ENCODE measurements at places on chromosomes 6 and 20.
A peak's percentile ranks its signal among the peaks of the same experiment; 100 is the strongest.

GRCh38 chr20:2688041-2688591, 4.5 kb upstream of the EBF4 start:
- peak; percentile 68 for DNase-seq

GRCh38 chr20:57958050-57958420, 248.2 kb upstream of the PMEPA1 start:
- DNase-seq, result no peak

- no peak for DNase-seq
Observed at GRCh38 chr6:6806844-6807518, 218.5 kb downstream of the LY86 start.

DNA sequence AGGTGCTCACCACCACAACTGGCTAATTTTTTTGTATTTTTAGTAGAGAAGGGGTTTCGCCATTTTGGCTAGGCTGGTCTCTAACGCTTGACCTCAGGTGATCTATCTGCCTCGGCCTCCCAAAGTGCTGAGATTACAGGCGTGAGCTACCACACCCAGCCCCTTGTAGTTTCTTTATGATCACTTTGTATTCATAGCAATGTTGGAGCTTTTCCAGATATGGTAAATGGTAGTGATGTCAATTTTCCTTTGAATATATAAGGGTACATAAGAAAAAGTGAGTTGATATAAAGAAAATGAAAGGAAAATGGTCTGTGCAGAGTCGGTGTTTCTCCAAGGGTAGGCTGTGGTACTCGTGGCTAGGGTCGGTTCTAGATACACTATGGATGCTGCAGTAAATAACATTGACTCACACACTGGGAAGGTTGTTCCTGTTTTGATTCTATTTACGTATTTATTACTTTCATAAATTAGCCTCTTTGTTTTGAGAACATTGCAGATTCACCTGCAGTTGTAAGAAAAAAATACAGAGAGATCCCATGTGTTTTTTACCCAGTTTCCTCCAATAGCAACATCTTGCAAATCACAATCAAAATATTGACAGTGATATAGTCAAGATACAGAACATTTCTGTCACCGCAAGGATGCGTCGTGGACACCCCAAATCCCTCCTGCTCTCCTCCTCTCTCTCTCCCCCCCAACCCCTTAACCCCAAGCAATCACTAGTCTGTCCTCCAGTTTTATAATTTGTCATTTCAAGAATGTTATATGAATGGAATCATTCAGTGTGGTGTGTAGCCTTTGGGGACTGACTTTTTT, 2.5 kb downstream of the ZNF831 start:
- DNase-seq, result no peak

DNA sequence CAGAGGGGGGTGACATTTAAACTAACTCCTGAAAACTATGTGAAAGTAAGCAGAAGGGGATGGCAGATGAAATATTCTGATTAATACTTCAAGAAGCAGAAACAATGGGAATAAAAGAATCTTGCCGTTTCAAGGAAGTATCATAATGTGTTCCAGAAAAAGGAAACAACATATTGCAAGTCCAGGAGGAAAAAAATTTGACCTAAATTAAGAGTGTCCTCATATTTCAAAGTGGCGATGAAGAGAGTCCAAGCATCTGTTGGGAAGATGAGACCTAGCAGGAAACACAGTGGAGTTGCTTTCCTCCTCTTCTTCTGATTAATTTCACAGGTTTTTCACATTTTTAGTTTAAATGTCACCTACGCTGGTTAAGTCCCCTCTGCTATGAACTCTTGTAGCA, 45.6 kb upstream of the TNFAIP3 start:
- DNase-seq, result no peak

DNA sequence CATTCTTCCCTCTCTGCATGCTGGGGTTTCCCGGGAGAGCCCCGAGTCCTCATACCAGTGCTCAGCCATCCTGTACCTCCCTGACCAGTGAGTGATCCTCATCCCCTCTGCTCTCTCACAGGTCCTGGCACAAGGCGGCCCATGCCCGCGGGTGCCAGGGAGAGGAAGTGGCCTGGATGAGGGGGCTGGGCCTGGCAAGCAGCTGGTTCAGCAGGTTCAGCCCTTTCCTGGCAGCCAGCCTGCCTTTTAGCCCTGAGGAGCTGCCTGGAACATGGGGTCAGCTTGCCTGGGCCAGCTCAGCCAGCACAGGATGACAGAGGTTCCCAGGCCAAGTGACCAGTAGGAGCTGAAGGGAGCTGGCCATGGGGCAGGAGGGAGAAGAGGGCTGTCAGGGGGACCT, 10.9 kb downstream of the MOCS1 start:
- no peak for DNase-seq

DNA sequence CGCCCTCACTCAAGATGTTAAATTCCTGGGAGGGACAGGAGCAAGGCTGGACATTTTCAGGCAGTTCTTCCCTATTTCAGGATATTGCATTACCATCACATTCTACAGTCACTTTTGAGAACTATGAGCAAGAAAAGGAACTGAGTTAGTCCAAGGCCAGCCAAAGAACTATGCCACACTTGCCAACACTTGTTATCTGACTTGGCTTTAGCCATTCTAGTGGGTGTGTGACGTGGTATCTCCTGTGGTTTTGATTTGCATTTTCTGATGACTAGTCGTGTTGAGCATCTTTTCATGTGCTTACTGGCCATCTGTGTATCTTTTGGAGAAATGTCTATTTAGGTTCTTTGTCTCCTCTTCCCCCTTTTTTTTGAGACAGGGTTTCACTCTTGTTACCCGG, 12.0 kb downstream of the XRN2 start:
- DNase-seq, result no peak
